Cardiac muscle cell (in vitro differentiated cells and primary cell): ENCODE measurements at places on chromosomes 4 and X.

DNA sequence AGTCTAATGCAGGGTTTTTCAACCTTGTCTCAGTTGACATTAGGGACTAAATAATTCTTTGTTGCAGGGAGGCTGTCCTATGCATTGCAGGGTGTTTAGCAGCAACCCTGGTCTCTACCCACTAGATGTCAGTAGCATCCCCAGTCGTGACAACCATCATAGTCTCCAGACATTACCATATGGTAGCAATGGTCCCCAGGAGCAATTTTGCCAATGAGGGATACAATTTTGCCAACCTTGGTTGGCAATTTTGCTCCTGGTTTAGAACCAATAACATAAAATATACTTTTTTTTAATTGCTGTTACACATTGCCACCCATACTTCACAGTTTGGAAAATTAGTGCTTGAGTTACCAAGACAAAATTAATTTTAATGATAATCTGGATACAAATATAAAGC, 6.0 kb downstream of the EREG start:
- H3K4me1 ChIP-seq = peaks cover 6% of the 10 kb centered on the region
- no peaks in the 10 kb centered on the region for H3K36me3 ChIP-seq
- DNase-seq = peak; percentile 60
- H3K27me3 ChIP-seq = peaks cover 16% of the 10 kb centered on the region
- H3K4me3 ChIP-seq = no peak overlapping the region

- no peak for DNase-seq
- H3K27me3 ChIP-seq = no peaks in the 10 kb centered on the region
- H3K36me3 ChIP-seq = no peaks in the 10 kb centered on the region
These were observed 264.8 kb upstream of the LDB2 start for GRCh38 chr4:17163156-17163771.

GRCh38 chr4:100428051-100428450, 89.8 kb downstream of the EMCN start:
- no peaks in the 10 kb centered on the region for H3K27me3 ChIP-seq
- no peaks in the 10 kb centered on the region for H3K36me3 ChIP-seq
- no peaks in the 10 kb centered on the region for H3K4me1 ChIP-seq
- DNase-seq = no peak
- no peak overlapping the region for H3K27ac ChIP-seq

DNA sequence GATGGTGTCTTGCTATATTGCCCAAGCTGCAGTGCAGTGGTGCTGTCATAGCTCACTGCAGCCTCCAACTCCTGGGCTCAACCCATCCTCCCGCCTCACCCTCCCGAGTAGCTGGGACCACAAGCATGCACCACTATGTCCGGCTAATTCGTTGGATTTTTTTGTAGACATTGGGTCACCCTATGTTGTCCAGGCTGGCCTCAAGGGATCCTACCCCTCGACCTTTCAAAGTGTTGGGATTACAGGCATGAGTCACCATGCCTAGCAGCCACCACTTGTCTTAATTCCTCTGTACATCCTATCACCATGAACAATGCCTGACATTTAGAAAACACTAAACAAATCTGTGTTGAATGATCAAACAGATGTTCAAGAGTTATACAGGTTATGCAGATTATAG, 76.7 kb downstream of the NLGN4X start:
- H3K36me3 ChIP-seq = no peaks in the 10 kb centered on the region
- no peak overlapping the region for H3K4me3 ChIP-seq
- H3K27me3 ChIP-seq = no peaks in the 10 kb centered on the region
- no peak overlapping the region for H3K27ac ChIP-seq

GRCh38 chr4:95017305-95018064, 259.7 kb downstream of the BMPR1B start:
- H3K27me3 ChIP-seq = no peaks in the 10 kb centered on the region
- H3K36me3 ChIP-seq = no peaks in the 10 kb centered on the region
- no peaks in the 10 kb centered on the region for H3K4me1 ChIP-seq
- no peak for DNase-seq

DNA sequence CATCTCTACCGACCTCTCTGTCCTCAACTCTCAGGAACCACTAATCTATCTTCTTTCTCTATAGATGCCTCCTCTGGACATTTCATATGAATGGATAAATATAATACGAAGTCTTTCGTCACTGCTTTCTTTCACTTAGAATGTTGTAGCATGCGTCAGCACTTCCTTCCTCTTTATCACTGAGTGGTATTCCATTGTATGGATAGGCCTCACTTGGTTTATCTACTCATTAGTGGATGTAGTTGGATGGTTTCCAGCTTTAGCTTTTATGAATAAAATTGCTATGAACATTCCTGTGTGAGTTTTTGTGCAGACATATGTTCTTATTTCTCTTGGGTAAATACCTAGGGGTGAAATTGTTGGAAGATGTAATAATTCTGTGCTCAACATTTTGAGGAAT, 528.2 kb upstream of the FAT1 start:
- H3K27me3 ChIP-seq = no peaks in the 10 kb centered on the region
- no peak for DNase-seq
- H3K4me3 ChIP-seq = no peak overlapping the region
- H3K27ac ChIP-seq = no peak overlapping the region
- H3K4me1 ChIP-seq = no peaks in the 10 kb centered on the region

DNA sequence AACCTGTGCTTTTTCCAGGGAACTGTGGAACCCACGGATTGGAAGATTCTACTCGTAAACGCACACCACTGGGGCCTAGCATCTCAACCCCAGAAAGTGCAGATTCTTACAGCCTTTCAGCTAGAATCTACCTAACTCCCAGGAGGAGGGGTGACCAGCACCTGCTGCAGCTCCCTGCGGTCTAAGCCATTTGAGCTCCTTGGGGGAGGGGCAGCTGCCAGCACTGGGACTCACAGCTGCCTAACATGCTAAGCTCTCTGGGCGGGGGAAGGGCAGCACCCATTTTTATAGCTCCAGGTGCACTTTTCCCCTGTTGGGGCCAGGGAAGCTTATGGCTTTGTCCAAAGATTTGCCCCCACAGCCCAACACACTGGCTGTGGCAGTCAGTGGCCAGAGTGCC, 595.7 kb upstream of the EPHA5 start:
- H3K27me3 ChIP-seq = no peaks in the 10 kb centered on the region
- DNase-seq = no peak

DNA sequence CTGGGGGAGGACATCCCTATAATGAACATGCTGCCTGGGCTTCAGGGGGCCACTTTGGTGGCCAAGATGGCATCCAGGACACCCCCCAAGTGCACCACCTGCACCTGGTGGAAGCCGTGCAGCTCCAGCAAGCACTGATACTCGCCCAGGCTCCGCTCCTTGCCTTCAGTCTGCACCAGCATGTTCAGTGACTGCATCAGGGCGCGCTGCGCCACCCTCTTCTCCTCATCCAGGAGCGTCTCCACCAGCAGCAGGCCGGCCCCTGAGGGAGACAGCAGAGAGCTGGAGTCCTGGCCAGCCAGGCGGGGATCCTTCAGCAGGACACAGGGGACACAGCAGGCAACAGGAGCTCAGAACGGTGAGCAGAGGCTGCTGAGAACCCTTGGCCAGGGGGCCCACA, 11.3 kb upstream of the SLC25A6 start:
- no peaks in the 10 kb centered on the region for H3K4me1 ChIP-seq
- H3K27me3 ChIP-seq = no peaks in the 10 kb centered on the region

- no peak for DNase-seq
- H3K36me3 ChIP-seq = no peaks in the 10 kb centered on the region
- no peaks in the 10 kb centered on the region for H3K27me3 ChIP-seq
- no peak overlapping the region for H3K27ac ChIP-seq
These were observed 41.3 kb upstream of the ANK2 start for GRCh38 chr4:113008135-113008534.

GRCh38 chr4:39044364-39044955, 12.3 kb upstream of the TMEM156 start:
- H3K27me3 ChIP-seq = no peaks in the 10 kb centered on the region
- H3K27ac ChIP-seq = peak overlapping the region; percentile 69
- no peaks in the 10 kb centered on the region for H3K4me1 ChIP-seq
- no peaks in the 10 kb centered on the region for H3K36me3 ChIP-seq
- peak; percentile 93 for DNase-seq

DNA sequence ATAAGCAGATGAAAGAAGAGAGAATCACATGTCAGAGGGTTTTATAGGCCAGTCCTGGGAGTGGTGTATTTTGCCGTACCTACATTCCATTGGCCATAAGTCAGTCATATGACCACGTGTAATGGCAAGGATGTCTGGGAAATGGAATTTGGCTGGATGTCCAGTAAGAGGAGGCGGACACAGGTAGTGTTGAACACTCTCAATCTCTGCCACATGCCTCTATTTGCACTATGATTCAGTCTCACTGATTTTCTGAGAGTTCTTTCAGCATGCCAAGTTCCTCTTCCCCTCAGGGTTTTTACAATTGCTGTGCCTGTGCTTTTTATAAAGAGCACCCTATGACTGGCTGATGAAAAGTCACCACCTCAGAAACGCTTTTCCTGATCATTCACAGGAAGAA, 164.2 kb upstream of the GPR101 start:
- no peak for DNase-seq
- H3K27me3 ChIP-seq = no peaks in the 10 kb centered on the region

DNA sequence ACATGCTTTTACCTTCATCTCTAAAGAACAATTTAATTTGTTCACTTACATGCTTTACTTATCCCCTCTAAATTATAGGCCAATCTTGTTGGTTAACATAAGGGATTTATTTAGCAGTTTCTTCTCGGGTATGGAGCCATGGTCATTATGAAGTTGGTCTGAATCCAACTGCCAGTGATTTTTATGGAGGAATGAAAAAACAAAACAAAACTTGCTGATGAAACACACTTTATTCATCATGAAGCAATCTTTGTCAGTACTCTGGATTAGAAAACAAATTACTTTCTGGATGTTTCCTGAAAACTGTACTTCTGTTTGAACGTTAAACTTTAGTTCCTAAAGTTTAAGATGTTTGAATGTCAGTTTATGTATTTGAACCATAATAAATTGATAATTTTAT, 715.8 kb downstream of the KLHL13 start:
- no peak overlapping the region for H3K4me3 ChIP-seq

- H3K4me3 ChIP-seq = no peak overlapping the region
- no peaks in the 10 kb centered on the region for H3K27me3 ChIP-seq
- no peaks in the 10 kb centered on the region for H3K4me1 ChIP-seq
- no peaks in the 10 kb centered on the region for H3K36me3 ChIP-seq
These were observed 11.3 kb downstream of the CACNA1F start for GRCh38 chrX:49221868-49222267.

DNA sequence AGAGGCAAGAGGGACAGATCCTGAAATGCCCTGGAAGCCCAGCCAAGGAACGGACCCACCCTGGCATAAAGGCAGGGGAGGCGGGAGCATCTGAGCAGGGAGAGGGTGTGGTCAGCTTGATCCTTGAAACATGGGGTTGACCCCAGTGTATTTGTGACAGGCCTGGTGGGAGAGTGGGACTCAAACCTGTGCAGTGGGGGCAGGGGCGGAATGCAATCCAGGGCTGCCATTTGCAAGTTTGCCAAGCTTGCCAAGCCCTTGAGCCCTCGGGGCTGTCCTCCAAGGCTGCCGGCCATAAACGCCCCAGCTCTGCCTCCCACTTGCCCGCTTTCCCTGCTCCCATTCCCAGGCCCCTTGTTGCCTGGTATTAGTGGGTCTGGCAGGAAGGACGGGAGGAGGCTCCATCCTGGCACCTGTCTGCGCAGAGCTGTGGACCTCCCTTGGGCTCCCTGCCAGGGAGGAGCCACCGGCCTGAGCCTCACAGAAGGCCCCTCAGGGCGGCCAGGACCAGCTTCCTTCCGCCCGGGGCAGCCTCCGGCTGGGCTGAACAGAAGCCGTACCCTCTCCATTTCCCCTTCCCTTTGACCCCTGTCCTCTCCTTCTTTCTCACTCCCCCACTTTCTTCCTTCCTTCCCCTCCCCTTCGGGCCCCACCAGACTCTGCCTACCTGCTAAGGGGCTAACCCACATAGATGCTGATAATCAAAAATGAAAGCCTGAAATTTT, 661 bp downstream of the S100P start:
- no peaks in the 10 kb centered on the region for H3K27me3 ChIP-seq
- no peaks in the 10 kb centered on the region for H3K36me3 ChIP-seq
- no peaks in the 10 kb centered on the region for H3K4me1 ChIP-seq
- H3K27ac ChIP-seq = no peak overlapping the region
- H3K4me3 ChIP-seq = no peak overlapping the region

- no peak for DNase-seq
- no peak overlapping the region for H3K27ac ChIP-seq
- H3K4me3 ChIP-seq = no peak overlapping the region
- H3K4me1 ChIP-seq = no peaks in the 10 kb centered on the region
- no peaks in the 10 kb centered on the region for H3K27me3 ChIP-seq
These were observed 745.4 kb downstream of the TECRL start for GRCh38 chr4:63663870-63664269.

DNA sequence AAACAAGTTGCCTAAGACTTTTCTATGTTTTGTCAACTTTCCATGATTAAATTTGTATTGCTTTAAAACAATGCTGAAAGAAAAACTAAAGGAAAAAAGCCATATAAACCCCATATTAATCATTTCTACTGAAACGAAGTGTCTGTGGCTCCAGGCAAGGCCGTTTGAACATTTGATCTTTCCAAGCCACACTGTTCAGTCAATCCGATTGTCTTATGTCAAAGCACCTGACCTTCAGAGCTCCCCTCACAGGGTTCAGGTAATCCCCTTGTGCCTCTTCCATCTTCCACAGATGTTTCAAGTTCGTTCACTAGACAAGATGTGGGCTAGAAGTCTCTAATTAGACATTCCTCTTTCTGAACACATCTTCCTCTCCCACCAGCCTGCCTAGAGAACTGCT, 177.1 kb upstream of the NUDT10 start:
- no peaks in the 10 kb centered on the region for H3K27me3 ChIP-seq
- H3K27ac ChIP-seq = no peak overlapping the region
- no peaks in the 10 kb centered on the region for H3K36me3 ChIP-seq
- H3K4me1 ChIP-seq = no peaks in the 10 kb centered on the region
- no peak for DNase-seq

- no peaks in the 10 kb centered on the region for H3K27me3 ChIP-seq
- H3K27ac ChIP-seq = no peak overlapping the region
- H3K4me1 ChIP-seq = no peaks in the 10 kb centered on the region
- DNase-seq = no peak
These were observed 7.1 kb downstream of the SMIM9 start for GRCh38 chrX:154827194-154828015.

DNA sequence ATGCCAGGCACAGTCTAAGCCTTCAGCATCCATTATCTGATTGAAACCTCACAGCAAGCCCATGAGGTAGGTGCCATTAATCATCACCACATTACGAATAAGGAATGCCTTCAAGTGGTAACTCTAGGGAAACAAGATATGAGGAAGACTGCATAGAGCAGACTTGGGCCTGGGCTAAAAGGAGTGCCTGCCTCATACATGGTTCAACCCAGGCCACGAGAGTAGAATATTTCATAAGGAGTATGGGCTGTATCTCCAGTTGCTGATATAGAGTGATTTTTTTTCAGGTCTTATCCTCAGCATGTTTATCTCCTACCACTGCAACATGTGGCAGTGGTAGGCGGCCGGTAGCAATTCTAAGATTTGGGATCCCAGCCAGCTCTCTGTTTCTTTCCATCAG, 51.7 kb downstream of the ATP11C start:
- H3K4me3 ChIP-seq = no peak overlapping the region
- no peak overlapping the region for H3K27ac ChIP-seq
- H3K27me3 ChIP-seq = no peaks in the 10 kb centered on the region
- no peaks in the 10 kb centered on the region for H3K36me3 ChIP-seq
- H3K4me1 ChIP-seq = no peaks in the 10 kb centered on the region
